ENCODE measurements at places on chromosomes 7 and 10.
A peak's percentile ranks its signal among the peaks of the same experiment; 100 is the strongest.

GRCh38 chr7:127592550-127592949, 986 bp upstream of the FSCN3 start:
- DNase-seq: no peak
- H3K36me3 ChIP-seq: no peaks in the 10 kb centered on the region

DNA sequence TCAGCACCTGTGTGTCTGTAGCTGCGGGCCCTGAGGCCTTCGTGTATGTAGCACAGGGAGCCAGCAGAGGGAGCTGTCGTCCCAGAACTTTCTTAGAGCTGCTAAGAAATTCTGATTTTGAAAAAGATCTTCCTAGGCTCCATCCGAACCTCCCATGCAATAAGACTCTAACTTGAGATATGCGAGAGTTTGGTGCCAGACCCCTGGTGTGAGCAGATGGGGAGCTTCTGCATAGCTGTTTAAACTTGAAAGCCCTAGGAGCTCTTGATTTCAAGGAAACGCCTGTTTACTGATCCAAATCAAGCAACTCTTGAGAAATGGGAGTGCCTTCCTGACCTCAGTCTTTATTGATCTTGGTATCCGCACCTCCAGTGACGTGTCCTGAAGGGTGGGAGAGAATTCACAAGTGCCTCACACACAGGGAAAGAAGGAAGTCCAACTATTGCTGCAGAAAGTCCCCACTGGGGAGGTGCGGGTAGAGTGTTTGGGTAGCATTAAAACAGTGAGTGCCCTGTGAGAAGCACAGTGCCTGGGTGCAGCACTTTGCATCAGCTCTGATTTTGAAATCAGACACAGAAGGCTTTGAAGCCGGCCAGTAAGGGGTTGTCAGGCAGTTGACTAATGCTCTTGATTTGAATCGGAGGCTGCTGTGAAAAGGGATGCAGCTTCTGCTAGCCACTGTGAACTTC, 66.4 kb upstream of the STRIP2 start:
- DNase-seq: peak; percentile 98
- no peaks in the 10 kb centered on the region for H3K4me1 ChIP-seq
- H3K4me3 ChIP-seq: peak overlapping the region; percentile 61

DNA sequence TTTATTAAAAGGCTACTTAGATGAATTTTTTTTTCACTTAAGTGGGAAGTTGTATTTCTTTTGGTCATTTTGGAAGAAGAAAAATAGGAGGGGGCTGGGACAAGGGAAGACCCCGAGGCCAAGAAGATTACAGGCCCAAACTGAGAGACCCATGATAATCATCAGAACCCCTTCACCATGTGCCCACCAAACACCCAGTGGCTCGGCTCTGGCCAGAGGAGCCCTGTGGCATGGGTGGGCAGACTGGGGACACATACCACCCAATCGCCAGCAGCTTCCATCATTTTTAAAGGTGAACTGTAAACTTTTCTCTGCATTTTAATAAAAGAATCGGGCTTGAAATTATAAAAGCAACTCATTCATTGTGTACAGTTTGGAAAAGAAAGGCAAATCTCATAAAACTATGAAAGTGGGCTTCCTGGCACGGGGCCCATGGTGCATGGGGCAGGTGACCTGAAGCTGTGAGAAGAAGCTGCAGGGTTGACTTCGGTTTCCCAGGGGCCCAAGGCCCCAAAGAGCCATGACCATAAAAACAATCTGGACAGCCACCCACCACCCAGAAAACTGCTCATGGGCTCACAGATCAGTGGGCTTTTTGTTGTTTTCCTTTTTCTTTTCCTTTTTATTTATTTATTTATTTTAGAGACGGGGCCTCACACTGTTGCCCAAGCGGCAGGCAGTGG, 29.4 kb upstream of the RET start:
- H3K27me3 ChIP-seq: peaks cover 3% of the 10 kb centered on the region
- H3K4me1 ChIP-seq: no peaks in the 10 kb centered on the region
- H3K36me3 ChIP-seq: no peaks in the 10 kb centered on the region

GRCh38 chr10:17348011-17348500, 106.3 kb downstream of the ST8SIA6 start:
- no peak for DNase-seq
- no peaks in the 10 kb centered on the region for H3K27me3 ChIP-seq
- H3K4me1 ChIP-seq: no peaks in the 10 kb centered on the region
- no peaks in the 10 kb centered on the region for H3K36me3 ChIP-seq
- H3K27ac ChIP-seq: no peak overlapping the region
- no peak overlapping the region for H3K4me3 ChIP-seq

- H3K4me1 ChIP-seq: no peaks in the 10 kb centered on the region
- H3K27me3 ChIP-seq: no peaks in the 10 kb centered on the region
- no peak for DNase-seq
- no peak overlapping the region for H3K4me3 ChIP-seq
- no peaks in the 10 kb centered on the region for H3K36me3 ChIP-seq
Observed at GRCh38 chr10:18561861-18562551, 89.4 kb downstream of the NSUN6 start.

DNA sequence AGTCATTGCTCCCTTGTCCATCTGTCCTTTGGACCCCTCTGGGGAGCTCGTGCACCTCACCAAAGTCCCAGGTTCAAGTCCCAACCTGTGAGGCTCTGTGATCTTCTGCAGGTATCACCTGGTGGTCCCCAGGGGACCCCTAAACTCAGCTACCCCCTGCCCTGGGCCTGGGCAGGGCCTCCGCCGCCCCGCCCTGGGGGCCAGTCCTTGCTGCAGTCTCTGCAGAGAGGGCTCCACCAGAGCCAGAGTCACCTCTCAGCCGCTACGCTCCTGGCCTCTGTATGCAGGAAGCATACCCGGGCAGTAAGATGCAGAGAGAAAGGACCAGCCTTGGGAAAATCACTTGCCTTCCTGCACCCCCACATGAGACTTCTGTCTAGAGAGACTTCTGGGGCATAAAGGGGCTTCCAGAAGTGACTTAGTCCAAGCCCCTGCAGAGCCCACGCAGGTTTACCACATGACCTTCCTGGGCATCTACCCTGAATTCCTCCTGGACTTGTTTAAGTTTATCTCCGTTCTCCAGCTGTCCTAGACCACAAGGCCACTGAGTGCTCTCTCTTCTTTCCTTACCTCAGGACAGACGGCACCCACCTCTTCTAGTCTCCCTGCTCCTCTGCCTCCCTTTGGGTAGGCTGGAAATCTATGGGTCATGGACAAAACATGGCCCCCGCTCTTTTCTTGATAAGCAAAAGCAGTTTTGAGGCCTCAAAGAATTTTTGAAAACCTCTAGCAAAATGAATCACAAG, 21.2 kb downstream of the CALML5 start:
- no peak for DNase-seq
- H3K4me1 ChIP-seq: no peaks in the 10 kb centered on the region
- no peaks in the 10 kb centered on the region for H3K27me3 ChIP-seq
- no peak overlapping the region for H3K4me3 ChIP-seq

- H3K27me3 ChIP-seq: no peaks in the 10 kb centered on the region
Observed at GRCh38 chr7:133016604-133017003, 65.3 kb downstream of the CHCHD3 start.

- H3K4me3 ChIP-seq: no peak overlapping the region
- DNase-seq: no peak
- no peaks in the 10 kb centered on the region for H3K36me3 ChIP-seq
- no peaks in the 10 kb centered on the region for H3K4me1 ChIP-seq
- H3K27ac ChIP-seq: no peak overlapping the region
- no peaks in the 10 kb centered on the region for H3K27me3 ChIP-seq
Observed at GRCh38 chr7:90536449-90536848, 59.7 kb upstream of the CDK14 start.

- no peaks in the 10 kb centered on the region for H3K27me3 ChIP-seq
- no peak overlapping the region for H3K4me3 ChIP-seq
- no peak overlapping the region for H3K27ac ChIP-seq
- DNase-seq: no peak
- H3K36me3 ChIP-seq: no peaks in the 10 kb centered on the region
Observed at GRCh38 chr10:61635471-61635870, 27.3 kb upstream of the CABCOCO1 start.

- no peaks in the 10 kb centered on the region for H3K27me3 ChIP-seq
- no peak for DNase-seq
- no peaks in the 10 kb centered on the region for H3K36me3 ChIP-seq
Observed at GRCh38 chr7:50730446-50731400, 52.0 kb downstream of the GRB10 start.

DNA sequence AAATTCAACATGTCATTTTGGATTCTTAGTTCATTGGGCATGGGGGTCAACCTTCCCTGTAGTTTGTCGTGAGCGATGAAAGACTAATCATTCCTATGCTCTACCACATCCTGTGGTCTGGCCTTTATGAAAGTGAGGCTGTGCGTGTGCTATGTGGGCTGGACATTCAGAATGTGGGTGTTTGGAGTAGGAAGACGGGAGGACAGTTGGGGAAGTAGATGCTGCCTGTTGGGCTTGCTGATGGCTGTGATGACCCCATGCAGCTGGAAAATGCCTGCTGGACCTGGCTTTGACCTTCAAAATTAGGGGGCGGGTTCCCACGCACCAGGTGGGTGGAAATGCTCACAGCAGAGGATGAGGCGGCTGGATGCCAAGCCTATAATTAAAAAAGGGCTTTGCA, 90.9 kb upstream of the MKI67 start:
- no peak overlapping the region for H3K4me3 ChIP-seq
- H3K27me3 ChIP-seq: no peaks in the 10 kb centered on the region

DNA sequence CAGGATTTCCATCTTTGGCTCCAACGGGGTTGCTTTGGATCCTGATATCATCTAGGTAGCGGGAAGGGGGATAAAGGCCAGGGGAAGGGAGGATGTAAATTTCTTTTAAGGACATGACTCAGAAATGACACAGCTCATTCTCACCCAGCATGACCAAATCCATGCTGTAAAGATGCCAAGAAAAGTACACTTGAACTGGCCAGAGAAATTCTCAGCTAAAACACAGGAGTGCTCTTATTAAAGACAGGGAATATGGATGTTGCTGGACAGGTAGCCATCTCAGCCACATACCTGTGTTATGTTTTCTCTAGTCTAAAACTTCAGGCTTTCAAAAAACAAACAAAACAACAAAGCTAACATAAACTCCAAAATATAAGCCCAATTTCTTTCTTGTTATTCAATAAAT, 68.3 kb downstream of the NAMPT start:
- H3K36me3 ChIP-seq: no peaks in the 10 kb centered on the region
- no peak overlapping the region for H3K27ac ChIP-seq
- no peaks in the 10 kb centered on the region for H3K4me1 ChIP-seq
- no peak overlapping the region for H3K4me3 ChIP-seq
- no peak for DNase-seq

DNA sequence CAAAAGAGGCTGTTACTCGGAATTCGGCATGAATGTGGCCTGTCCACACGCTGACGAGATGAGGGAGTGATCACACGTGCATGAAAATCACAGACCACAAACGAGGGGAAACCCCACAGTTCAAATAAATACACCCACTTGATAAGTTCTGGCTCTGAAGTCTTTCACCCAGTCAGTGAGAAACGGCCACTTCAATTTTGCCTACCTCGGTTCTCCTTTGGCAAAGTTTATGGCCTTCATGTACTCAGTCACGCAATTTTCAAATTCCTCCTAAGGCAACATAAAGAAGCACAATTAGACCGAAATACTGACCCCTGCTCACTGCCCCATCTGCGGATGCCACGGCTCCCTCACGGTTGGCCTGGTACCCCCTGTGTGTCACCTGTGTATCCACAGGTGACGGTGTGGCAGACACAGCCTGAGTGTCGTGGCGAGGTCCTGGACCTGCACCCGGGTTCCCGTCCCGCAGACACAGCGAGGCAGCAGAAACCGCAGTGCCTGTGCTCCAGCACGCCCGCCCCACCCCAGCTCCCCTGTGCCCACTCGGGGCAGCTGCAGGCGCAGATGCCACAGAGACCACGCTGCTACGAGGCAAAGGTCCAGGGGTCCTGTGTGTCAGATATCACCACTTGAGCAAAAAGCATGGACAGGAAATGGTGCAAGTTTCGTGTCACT, 1.4 kb downstream of the CFAP46 start:
- peaks cover 9% of the 10 kb centered on the region for H3K27me3 ChIP-seq
- no peak for DNase-seq
- no peaks in the 10 kb centered on the region for H3K4me1 ChIP-seq
- H3K4me3 ChIP-seq: no peak overlapping the region

DNA sequence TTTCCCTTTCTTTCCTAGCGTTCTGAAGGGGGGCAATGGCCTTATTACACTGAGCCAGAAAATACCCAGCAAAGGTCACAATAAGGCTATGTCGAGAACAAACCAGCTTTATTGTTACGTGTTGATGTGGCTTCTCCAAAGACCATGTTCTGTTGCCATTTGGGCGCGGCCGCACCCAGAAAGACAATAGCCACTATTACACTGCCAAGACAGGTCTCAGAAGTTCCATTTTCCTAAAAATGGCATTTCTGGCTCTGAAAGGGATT, 77.8 kb downstream of the PROSER2 start:
- H3K27me3 ChIP-seq: no peaks in the 10 kb centered on the region
- DNase-seq: no peak
- no peaks in the 10 kb centered on the region for H3K4me1 ChIP-seq
- H3K4me3 ChIP-seq: no peak overlapping the region
- no peaks in the 10 kb centered on the region for H3K36me3 ChIP-seq
- no peak overlapping the region for H3K27ac ChIP-seq

- no peak overlapping the region for H3K4me3 ChIP-seq
- H3K27ac ChIP-seq: no peak overlapping the region
- no peaks in the 10 kb centered on the region for H3K4me1 ChIP-seq
- H3K36me3 ChIP-seq: no peaks in the 10 kb centered on the region
- DNase-seq: no peak
- no peaks in the 10 kb centered on the region for H3K27me3 ChIP-seq
Observed at GRCh38 chr7:84949501-84949900, 237.4 kb downstream of the SEMA3D start.

GRCh38 chr7:133704453-133704852, 422.7 kb upstream of the LRGUK start:
- no peaks in the 10 kb centered on the region for H3K4me1 ChIP-seq
- no peaks in the 10 kb centered on the region for H3K36me3 ChIP-seq
- no peak overlapping the region for H3K4me3 ChIP-seq
- no peak for DNase-seq
- H3K27me3 ChIP-seq: no peaks in the 10 kb centered on the region
